ENCODE measurements at places on chromosomes 5 and 9.
A peak's percentile ranks its signal among the peaks of the same experiment; 100 is the strongest.

DNA sequence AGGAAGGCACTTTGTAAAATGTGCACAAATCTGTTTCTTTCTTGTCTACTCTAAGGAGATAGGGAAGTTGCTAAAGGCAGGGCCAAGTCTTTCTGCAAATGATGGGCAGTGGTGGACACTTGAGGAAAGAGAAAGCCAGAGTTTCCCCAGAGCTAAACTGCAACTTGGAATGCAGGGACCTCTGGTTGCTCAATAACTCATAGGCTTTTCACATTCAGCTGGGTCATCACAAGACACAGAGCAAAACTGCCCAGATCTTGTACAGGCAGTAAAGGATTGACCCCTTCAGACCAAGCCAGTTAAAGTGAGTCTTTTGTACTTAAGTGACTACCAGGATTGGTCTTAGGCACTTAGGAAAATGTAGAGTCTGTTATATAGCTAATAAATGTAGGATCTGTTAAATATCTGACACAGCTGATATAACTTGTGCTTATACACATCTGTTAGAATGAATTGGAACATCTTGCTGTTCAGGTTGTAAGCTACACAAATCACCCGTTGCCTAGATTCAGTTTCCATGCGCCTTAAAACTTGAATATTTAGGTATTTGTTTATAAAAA is 13.5 kb upstream of the AGXT2 start:
- no peak for DNase-seq

DNA sequence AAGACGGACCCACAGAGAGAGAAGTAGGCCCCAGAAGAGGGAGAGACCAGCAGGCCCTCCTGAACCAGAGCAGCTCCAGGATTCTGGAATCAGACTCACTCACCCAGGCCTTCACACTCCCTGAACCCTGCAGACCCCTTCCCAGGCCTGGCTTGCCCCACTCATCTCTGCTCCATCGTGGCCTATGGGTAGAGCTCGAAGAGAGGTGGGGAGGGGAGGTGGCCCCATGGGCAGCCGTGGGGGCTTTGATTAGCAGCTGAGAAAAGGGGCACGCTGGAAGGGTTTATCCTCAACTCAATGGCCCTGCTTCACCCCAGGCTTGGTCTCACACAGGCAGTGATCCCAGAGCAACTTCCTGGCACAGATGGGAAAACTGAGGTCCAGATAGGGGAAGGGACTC is 613 bp downstream of the MYMK start:
- no peak for DNase-seq

DNA sequence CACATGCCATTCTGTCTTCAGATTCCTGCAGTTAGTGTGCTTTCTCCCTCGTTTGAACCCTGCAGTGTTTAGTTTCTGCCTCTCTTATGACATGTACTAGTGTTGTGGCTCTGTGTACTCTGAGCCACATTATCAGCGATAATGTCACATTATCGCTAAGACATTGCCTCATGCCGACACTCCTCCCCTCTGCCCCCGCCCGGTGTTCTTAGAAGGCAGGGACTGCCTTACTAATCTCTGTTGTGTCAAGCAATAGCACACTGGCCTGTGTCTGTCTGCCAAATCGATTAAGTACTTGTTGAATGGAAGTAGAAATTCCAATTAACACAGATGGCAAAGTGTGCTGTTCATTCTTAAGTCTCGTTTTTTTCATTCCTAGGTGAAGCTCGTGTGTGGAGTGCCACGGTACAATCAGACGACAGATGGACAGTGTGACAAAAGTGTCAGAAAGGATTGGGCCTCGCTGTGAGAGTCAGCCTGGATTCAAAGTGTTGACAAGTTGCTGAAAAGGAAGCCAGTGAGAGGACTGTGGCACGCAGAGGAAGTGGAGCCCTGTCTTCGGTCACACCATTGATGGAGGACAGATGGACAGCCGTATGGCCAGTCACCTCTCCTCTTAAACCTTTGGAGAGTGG is 10.5 kb downstream of the PIK3R1 start:
- DNase-seq, result no peak

GRCh38 chr5:13325765-13326164 is 618.7 kb downstream of the DNAH5 start:
- DNase-seq, result no peak

DNA sequence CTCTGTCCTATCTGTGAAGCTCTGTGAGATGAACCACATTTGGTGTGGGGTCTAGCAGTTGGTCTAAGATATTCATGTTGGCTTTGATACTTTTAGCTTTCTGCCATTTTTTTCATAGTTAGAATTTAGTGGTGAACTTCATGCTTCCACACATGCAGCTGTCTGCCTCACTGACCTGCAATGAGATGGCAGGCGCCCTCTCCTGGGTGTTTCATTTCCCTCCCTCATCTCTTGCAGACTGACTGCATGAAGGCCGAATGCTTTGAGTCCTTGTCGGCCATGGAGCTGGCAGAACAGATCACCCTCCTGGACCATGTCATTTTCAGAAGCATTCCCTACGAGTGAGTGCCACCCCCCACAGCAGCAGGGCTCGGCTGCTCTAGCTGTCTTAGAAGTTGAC is 26.1 kb upstream of the CKMT2 start:
- no peak for DNase-seq

DNA sequence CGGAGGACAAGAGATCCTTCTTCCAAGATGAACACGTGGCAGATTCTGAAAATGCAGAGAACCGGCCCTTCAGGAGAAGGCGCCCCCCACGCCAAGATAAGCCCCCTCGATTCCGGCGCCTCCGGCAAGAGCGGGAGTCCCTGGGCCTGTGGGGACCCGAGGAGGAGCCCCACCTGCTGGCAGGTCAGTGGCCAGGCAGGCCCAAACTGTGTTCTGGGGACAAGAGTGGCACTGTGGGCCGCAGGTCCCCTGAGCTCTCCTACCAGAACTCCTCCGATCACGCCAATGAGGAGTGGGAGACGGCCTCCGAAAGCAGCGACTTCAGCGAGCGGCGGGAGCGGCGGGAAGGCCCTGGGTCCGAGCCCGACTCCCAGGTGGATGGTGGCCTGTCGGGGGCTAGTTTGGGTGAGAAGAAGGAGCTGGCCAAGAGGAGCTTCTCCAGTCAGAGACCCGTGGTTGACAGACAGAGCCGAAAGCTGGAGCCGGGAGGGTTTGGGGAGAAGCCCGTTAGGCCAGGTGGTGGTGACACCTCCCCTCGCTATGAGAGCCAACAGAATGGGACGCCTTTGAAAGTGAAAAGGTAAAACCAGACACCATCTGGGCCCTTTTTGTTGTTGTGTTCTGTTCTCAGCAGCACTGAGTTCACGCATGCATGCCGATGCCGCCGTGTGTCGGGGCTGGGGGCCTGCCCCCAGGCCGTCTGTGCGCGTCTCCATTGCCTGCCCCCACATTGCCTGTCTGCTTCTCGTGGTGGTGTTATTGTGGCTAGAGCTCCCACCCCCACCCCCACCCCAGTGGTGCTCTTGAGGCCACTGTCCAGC is 26.6 kb upstream of the POMT1 start:
- DNase-seq, result no peak

DNA sequence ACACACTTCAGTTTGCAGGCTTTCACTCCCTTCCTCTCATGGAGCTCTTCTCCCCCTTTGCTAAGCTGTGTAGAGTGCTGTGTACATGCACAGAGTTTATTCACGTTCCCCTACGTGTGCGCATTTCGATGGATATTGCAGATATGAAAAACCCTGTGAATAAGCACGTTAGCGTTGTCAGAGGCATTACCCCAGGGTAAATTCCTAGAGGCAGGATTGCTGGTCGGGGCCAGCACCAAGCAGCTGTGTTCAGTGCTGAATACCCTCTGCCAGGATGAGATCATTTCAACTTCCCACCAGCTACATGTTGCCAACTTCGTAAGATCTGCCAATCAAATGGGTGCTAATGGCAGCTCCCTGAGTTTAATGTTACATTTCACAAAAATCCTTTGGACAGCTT is 172.3 kb upstream of the PPP1R26 start:
- no peak for DNase-seq

- peak; percentile 78 for DNase-seq
Measured at GRCh38 chr9:35096035-35096849, at the start of gene PIGO. Gene PIGO, minus strand, starts transcription at chr9:35096591. Its CDS starts 1,026 bp downstream, at chr9:35095565.
